ENCODE measurements at places on chromosomes 4 and X.

DNA sequence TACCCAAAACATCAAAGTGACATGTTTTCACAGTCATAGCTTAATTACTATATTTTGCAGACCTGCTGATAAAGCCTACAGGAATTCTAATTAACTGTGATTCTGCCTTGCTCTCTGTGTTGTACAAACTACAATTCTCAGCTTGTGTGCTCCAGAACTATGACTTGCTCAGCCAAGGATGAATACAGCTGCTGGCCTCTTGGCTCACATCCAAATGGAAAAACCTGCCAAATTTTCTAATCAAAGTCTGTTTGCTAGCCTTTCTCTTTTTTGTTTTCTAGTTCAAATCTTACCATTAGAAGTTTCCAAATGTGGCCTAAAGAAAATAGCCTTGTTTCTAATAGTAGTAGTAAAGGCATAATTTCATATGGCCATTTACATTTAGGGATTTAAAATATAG is 1176.8 kb downstream of the FAM133A start:
- no peak for DNase-seq

- no peak for DNase-seq
Observed at GRCh38 chrX:42597481-42597880, 180.5 kb downstream of the PPP1R2C start.

DNA sequence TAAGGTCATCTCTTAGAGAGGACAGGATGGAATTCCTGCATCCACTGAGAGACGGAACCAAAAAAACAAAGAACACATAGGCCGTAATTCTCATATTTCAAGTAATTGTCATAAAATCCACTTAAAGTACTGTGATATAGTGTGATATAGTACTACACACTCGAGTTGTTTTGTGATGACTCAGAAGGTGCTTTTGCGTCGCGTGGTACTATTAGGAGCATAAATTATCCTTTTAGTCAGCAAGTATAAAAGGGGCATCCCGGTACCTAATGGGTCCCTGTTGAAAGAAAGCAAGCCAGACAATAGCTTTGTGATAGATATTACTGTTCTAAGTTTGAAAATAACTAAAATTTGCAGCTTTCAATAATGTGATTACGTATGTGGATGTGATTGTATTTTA is 55.3 kb downstream of the GPR143 start:
- DNase-seq: no peak

GRCh38 chrX:12890467-12890866 is 16.0 kb upstream of the TLR8 start:
- DNase-seq: no peak

DNA sequence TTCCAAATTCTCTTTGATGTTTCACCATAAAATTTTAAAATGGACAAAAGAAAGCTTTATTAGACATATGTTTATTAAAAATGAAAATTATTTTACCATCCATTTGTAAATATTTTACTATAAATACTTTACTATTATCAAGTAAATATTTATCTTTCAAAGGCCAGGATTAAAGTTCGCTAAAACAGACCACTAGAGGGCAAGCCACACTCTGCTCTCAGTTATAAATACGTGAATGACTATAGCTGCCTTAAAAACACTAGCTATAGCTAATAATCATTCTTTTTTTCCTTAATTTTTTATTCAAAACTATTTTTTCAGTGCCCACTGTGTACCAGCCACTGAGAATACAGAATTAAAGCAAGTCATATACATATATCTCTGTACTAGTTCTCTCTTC is 38.6 kb downstream of the UNC5C start:
- DNase-seq: no peak

DNA sequence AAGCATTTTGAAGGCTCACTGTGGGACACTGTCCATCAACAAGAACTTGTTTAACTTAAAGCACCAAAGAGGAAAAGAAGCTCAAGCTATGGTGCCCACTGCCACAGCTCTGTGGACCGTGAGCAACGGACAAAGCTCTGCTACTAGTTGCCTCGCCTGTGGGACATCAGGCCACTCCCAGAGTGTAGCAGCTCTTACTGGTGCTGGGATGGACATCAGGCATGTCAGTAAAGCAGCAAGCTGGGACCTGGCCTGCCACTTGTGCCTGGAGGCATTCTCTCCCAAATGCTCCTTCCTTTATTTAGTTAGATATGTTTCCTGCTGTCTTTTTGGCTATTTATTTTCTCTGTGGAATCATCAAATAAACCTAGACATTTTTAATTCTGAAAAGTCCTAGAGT is 46.7 kb downstream of the TMEM154 start:
- DNase-seq: no peak

- DNase-seq: no peak
Observed at GRCh38 chr4:7059662-7060061, 8.2 kb downstream of the GRPEL1 start.

- DNase-seq: no peak
Observed at GRCh38 chrX:130321550-130321949, 18.2 kb upstream of the SLC25A14 start.

DNA sequence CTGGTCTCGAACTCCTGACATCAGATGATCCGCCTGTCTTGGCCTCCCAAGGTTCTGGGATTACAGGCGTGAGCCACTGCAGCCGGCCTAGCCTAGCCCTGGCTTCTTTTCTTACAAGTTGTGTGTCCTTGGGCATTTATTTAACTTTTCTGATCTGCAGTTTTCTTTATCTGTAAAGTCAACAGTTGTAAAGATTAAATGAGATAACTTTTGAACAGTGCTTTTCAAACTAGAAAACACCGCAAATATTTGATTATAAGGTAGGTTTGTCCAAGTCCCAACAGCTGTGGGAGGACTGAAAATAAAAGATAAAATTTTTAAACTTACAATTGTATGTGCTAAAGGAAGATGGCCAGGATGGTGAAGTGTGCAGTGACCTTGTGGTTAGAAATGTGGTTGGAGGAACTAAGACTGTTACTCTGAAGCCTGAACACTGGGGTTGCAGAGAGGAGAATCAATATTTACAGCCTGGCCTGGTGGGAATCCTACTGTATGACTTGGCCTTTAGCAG is 44.8 kb downstream of the GSX2 start:
- DNase-seq: no peak

GRCh38 chr4:176387571-176387970 is 67.8 kb downstream of the SPCS3 start:
- DNase-seq: no peak

DNA sequence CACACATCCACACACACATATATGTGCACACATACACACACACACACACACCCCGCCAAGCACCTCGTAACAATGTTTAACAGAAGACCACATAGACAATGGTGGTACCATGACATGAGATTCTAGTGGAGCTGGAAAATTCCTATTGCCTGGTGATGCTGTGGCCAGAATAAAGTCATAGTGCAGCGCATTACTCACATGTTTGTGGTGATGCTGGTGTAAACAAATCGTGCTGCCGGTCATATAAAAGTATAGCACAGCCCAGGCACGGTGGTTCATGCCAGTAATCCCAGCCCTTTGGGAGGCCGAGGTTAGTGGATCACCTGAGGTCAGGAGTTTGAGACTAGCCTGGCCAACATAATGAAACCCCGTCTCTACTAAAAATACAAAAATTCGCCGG is 275.2 kb downstream of the TRIML1 start:
- DNase-seq: no peak

- DNase-seq: no peak
Observed at GRCh38 chr4:108830509-108831244, 67.8 kb upstream of the ETNPPL start.

GRCh38 chr4:123661080-123661737 is 264.6 kb downstream of the SPRY1 start:
- no peak for DNase-seq

GRCh38 chrX:2220829-2221567 is 279.8 kb downstream of the DHRSX start:
- no peak for DNase-seq

- no peak for DNase-seq
Observed at GRCh38 chr4:156118507-156119220, 165.0 kb upstream of the CTSO start.

DNA sequence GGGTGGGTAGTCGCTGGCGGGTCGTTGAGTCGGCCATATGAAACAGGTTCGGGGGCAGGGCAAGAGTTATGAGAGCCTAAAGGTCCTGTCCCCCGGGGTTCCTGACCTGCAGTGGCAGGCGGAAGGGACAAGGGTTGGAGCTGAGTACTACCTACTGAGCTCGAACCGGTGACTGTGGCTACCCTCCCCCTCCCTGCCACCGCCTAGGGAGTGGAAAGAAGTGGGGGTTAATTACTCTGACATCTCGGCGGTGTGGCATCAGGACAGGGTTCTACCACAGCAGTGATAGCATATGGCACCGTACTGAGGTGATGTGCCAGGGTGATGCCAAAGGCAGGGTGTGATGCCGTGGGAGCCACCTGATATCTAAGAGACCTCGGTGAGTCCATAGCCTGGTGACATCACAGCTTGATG is 307 bp downstream of the ATG4A start:
- DNase-seq: no peak

DNA sequence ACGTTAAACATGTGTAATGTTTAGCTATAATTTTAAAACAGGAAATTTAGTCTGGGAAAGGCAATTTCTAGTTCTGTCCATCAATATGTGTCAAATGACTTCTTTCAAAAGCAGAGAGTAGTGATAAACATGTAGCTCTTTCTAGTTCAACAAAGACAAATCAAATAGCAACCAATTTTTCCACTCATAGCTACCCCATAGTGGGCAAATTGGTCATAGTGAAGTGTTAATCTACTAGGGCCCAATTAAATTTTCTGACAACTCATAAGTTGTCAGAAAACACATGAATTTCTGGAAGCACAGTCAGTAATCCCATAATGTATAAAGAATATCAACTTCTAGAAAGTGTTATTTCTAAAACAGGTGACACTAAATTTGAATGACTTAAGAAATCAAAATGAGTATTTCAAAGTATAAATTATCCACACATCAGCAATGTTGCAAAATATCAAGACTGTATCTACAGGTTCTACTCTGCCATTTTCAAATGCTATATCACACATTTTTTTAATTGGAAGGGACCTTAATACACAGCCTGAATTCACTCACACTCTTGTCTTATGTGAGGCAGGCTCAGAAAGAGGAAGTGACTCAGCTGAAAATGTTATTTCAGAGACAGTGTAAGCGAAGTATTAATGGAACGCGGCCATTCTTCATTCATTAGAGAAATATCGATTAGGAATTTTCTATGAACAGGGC is 7.7 kb downstream of the OCIAD2 start:
- DNase-seq: no peak

GRCh38 chr4:157739242-157739641 is 433.6 kb downstream of the GASK1B start:
- no peak for DNase-seq

- no peak for DNase-seq
Observed at GRCh38 chr4:6887591-6888371, 21.8 kb upstream of the TBC1D14 start.

GRCh38 chr4:145839151-145839550 is 99.5 kb downstream of the ZNF827 start:
- DNase-seq: no peak

GRCh38 chr4:184896868-184897715 is 71.3 kb upstream of the ACSL1 start:
- no peak for DNase-seq

- no peak for DNase-seq
Observed at GRCh38 chr4:148017801-148018200, 285.9 kb downstream of the ARHGAP10 start.

- no peak for DNase-seq
Observed at GRCh38 chr4:174437324-174437723, 85.0 kb downstream of the HPGD start.

- no peak for DNase-seq
Observed at GRCh38 chrX:9851890-9852289, 65.7 kb downstream of the SHROOM2 start.

DNA sequence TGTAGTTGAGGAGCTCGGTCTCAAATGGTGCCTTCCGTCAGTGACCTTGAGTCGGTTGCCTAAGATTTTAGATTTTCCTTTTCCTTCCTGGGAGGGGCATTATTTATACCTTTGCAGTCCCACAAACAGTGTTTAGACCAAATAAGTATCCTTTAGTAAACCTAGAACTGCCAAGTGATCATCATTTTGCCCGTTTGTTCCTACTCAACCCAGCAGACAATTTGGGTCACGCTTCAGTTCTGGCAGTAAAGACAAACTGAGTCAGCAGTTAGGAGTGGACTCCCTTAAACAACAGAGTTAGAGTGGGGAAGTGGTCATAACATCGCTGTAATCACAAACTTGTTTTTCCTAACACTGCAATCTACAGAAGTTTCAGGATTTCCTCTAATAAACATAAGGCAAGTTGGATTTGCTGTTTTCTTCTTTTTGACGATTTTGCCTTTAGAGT is 777 bp upstream of the WDFY3 start:
- no peak for DNase-seq

GRCh38 chr4:6233929-6234328 is 33.6 kb upstream of the JAKMIP1 start:
- no peak for DNase-seq

DNA sequence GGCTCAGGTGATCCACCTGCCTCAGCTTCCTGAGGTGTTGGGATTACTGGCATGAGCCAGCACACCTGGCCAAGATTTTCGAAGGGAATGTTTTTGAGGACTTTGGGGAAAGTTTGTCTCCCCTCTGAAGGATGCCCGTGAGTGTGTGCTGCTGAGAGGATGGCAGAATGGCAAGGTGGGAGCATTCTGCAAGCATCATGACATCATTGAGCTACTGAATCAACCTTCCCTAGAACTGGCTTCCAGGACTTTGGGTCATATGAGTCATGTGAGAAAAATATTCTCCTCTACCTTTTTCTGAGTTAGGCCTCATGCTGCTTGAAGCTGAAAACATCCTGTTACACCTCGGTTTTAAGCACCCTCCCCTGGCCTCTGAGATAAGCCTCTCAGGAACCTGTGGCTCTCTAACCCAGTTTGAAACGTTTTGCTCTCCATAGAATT is 31.0 kb downstream of the TMEM131L start:
- DNase-seq: peak; percentile 76

DNA sequence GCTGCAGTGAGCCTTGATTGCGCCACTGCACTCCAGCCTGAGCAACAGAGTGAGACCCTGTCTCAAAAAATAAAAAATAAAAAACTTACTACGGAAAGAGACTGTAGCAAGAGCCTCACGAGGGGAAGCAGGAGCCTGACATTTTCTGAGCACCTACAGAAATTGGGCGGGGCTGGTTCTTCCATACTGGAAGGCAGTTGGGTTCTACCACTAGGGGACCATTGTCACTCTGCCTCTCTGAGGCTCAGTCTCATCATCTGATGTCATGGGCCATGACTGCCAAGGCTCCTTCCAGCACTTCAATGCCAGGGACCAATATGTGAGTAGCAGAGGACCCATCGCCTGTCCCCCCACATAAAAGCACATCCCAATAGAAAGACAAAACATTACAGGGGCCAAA is 8.2 kb downstream of the SH3KBP1 start:
- no peak for DNase-seq

DNA sequence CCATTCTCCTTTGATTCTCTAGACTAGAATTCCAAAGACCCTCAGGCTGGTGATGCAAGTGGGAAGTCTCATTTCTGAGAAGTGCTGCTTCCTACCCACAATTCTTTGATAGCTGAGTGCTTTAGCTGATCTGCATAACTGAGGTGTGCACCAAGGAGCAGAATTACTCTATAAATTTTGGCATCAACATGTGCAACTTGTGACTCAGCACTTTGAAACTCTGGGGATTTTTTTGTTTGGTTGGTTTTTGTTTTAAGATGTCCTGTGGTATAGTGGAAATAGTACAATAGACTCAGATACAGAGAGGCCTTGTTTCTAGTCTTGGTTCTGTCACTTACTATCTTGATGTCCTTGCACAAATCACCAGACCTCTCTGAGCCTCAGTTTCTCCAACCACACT is 148.4 kb downstream of the AR start:
- no peak for DNase-seq

- no peak for DNase-seq
Observed at GRCh38 chr4:40232610-40233009, 35.8 kb downstream of the RHOH start.

All from CD4-positive, alpha-beta T cell treated with Interleukin-6 at 100 ng/mL for 8 hours (primary cell).